ENCODE measurements at places on chromosomes 12 and 14.

DNA sequence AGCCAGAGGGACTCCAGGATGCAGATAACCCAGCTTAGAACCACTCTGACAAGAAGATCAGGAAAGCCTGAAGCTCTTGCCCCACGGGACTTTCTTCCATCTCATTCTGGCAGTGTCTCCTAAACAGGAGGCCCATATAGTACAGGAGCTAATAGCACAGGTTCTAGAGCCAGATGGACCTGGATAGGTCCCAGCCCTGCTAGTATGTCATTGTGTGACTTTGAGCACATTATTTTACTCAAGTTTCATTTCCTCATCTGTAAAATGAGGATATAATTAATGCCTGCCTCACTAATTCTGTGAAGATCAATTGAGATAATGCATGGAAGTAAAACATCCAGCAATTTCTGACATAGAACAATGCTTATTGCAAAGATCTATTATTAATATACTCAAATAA is 66.5 kb upstream of the GZMB start:
- DNase-seq: no peak

DNA sequence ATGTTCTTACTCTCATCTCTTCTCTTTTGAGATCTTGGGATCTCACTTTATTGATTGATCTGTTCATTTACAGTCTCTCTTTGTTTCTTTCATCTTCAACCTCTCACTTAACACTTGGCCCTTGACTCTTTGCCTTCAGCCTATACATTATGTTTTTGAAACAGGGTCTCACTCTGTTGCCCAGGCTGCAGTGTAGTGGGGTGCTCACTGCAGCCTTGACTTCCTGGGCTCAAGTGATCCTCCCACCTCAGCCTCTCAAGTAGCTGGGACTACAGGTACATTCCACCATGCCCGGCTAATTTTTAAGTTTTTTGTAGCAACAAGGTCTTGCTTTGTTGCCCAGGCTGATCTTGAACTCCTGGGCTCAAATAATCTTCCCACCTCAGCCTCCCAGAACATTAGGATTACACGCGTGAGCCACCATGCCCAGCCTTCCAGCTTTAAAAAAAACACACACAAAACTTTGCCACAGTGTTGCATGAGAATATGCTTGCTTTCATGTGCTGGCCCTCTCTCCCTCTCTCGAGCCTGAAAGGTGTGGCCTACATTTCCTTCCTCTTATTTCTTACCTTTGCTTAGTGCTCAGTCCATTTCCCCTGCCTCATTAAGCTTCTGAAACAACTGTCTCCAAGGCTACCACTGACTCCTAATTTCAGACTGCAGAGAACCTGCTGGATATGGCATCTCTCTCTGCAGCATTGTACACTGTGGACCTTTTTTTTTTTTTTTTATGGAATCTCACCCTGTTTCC is 9.9 kb downstream of the DIP2B start:
- no peak for DNase-seq

GRCh38 chr12:109310247-109311125 is 1.4 kb upstream of the FOXN4 start:
- DNase-seq: no peak

GRCh38 chr14:100073576-100074430 is 8.6 kb downstream of the EVL start:
- DNase-seq: no peak

DNA sequence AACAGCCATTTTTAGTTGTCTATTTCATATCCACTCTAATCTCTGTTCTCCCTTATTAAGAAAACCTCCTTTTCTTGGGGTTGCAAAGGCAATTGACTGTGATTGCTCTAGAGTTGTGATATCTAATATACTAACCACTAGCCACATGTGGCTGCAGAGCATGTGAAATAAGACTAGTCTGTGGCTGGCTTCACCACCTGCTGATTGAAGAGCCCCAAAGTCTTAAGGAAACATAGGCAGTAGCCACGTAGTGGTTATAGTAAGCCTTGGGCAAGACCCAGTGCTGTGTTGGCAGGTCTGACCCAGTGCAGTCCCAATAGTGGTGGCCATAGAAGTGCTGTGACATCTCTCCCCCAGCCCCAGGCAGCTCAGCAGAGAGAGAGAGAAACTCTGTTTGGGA is 28.4 kb upstream of the ATP2B1 start:
- DNase-seq: no peak

GRCh38 chr14:32473464-32473855 is 144.4 kb downstream of the AKAP6 start:
- DNase-seq: no peak

- no peak for DNase-seq
Observed at GRCh38 chr14:58131386-58131785, 20.6 kb downstream of the ARMH4 start.

DNA sequence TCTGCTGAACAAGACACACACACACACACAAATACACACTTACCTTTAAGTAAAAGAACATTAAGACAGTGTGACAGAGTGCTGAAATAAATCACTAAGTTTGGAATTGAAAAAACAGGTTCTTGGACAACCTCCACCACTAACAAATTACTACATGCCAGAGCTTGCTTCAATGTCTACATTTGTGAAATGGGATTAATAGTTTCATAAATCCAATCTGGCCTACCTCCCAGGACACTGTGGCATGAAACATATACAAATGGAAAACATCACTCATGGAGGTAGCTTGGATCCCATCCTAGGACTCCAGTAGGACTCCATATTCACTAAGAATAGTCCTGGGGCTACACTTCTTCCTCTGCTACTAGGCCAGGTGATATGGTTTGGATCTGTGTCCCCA is 8.2 kb upstream of the CCDC60 start:
- no peak for DNase-seq

DNA sequence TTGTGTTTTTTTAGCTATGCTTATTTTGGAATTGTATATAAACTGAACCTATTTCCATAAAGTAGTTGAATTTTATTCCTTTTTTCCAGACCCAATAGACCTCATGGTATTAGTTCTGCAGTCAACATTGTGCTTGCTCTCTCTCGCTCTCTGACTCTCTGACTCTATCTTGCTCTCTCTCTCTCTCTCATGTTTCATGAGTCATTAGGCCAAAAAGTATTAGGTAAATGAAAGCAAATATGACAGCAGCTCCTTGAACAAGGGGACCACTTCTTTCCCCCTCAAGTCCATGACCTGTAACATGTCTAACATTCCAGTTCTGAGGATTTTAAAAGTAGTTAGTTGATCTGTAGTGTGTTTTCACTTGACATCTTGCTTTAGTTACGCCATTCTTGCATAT is 14.0 kb upstream of the C12orf71 start:
- no peak for DNase-seq

DNA sequence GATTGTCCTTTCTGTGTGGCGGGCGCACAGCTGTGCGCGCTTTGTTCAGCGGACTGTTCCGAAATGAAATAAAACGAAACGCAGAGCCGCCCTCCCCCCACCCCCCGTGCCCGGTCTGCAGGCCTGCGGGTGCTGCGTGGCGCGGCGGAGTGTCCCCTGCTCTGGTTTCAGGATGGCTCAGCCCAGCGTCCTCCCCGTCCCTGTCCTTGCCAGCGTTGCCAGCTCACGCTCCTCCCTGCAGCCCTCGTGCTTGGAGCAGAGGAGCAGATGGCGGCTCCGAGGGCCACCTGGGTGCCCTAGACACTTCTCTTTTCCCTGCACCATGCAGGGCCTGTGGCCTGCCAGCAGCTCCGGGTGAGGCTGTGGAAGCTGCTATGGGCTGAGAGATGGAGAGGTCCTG is 17.5 kb upstream of the BEGAIN start:
- DNase-seq: no peak
